Inflammatory macrophage treated with lipopolysaccharide for 4 hours (primary cell): ENCODE measurements at places on chromosomes 13 and 19.

DNA sequence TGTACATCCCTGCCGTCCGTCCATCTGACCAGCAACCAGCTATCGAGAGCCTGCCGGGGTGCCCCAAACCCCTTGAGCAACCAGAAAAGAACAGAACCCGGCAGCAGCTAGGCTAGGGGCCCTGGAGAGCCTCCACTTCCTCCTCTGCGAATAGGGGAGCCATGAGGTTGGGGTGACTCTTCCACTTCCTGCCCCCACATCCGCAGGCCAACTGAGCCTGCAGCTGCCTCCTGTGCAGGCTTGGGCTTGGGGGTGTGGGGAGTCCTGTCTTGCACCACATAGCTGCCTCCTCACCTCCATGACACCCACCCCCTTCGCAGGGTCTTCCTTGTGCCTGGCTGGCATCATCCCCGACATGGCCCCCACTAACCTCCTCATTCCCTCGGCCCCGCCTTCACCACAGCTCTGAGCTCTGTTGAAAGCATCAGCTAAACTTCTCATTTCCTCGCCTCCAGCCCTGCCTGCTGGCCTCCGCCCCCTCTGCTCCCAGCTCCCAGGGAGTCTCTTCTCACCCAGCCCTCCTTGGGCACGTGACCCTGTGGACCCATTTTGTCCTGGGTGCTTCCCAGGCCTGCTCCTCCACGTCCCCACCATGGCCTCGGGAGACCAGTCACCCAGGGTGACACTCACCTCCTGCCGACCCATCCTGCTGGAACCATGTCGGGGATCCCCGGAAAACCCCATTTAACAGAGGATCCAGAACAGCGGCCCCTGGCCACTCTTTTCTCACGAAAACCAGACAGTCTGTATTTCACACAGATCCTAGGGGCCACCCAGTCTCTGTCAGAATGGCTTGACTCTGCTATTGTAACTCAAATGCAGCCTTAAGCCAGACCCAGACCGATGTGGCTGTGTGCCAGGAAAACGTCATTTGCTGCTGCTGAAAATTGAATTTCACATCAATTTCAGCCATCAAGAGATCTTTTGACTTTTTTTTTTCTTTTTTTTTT lies 50.4 kb downstream of the MYO9B start:
- DNase-seq = peak; percentile 94

GRCh38 chr13:76741046-76741445 lies 145.2 kb downstream of the KCTD12 start:
- peak; percentile 52 for DNase-seq

- no peak for DNase-seq
These were observed 146.4 kb upstream of the RFC3 start for GRCh38 chr13:33671560-33671959.

GRCh38 chr19:16018106-16018755 lies 58.1 kb upstream of the TPM4 start:
- no peak for DNase-seq

DNA sequence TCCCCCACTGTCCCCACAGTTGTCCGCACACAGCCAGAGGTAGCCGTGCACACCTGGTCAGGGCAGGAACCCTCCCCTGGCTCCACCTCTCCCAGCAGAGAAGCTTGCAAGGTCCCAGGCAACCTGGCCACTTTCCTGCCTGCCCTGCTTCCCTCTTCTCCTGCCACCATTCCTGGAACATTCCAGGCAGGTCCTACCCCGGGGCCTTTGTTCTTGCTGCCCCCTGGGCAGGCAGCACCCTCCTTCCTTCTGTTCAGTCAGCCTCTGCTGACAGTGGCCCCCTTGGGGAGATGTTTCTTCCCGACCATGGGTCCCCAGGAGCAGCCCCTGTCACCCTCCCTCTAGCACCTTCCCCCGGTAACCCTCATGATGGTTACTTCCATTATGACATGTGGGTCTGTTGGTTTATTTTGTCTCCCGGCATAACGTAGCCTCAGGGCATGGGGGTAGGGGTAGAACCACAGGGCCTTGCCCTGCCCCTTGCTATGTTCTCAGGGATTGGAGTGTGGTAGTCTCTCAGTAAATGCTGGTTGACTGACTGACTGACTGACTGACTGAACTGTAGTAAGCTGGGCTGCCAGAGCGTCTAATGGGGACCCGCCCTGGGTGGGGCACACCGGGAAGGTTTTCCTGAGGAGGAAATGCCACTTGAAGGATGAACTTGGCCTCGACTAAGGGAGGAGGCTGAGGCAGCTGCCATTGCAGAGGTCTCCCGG lies 10.8 kb downstream of the PAK4 start:
- no peak for DNase-seq

GRCh38 chr19:2216361-2217225 lies 19.5 kb downstream of the PLEKHJ1 start:
- DNase-seq = no peak

- no peak for DNase-seq
These were observed 1.6 kb downstream of the REEP6 start for GRCh38 chr19:1492474-1493006.

DNA sequence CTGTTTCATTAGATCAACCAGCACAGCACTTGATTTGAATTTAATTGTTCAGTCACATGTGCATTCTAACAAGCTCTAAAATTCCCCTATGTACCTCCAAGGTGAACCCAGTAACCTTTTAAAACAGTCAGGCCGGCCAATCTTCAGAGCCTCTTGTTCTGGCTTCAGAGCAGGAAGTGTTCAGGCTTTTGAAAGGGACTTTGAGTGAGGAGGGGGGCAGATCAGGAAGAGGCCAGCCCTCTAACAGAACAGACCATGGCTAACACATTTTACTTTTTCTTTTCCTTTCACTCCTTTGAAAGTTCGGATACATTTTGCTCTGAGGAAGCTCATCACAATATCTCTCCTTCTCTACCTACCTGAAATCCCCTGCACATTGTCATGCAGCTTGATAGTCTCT lies 390.3 kb downstream of the TBC1D4 start:
- no peak for DNase-seq

- no peak for DNase-seq
These were observed 8.7 kb upstream of the SPC24 start for GRCh38 chr19:11164296-11164695.

GRCh38 chr19:7904074-7905020 lies 670 bp downstream of the MAP2K7 start:
- peak; percentile 34 for DNase-seq

- no peak for DNase-seq
These were observed 58.4 kb downstream of the SPRYD7 start for GRCh38 chr13:49877629-49878218.

GRCh38 chr13:89097994-89098393 lies 1426.8 kb downstream of the SLITRK5 start:
- DNase-seq = peak; percentile 17

DNA sequence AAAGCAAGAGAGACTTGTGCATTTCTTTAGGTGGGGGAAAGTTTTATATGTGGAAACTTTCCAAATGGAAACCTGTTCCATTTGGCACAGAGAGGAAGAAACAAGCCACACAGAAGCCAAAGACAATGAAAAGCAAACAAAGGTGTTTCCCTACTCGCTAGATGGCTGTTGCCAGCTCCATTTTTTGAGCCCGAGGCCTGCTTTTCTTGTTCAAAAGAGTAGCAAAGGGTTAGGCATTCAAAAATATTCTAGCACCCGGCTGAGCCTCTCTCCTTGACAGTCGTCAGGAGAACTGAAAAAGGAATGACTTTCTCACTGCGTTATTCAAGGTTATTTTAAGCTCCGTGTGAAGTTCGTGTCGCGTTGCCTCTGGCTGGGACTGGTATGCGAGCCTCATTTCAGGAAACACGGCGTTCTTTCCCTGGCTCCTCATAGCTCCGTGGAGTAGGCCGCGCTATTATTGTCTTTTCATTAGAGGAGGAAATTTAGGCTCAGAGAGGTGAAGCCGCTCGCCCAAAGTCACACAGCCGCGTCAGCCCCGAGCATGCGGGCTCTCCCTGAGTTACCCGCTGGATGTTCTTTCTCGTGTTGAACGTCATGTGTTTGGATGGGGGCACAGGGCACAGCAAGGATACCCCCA lies 7.6 kb downstream of the TRPM4 start:
- DNase-seq = no peak

DNA sequence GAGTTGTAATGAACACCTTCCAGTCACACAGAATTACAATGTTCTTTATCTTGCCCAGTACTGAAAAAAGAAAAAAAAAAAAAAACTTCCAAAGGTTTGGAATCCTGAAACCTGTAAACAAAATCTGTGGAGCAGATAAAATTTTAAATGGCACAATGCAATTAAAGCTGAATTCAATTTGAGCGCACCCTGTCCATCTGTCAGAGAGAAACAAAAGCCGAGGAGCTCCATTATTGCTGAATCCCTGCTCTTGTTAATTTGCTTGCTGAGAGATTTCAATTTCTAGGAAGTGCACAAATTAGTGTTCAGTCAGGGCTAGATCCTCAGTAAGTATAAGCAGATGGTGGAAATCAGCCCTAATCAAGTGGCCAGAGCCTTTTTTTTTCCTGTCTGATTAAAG lies 65.2 kb downstream of the DACH1 start:
- no peak for DNase-seq

DNA sequence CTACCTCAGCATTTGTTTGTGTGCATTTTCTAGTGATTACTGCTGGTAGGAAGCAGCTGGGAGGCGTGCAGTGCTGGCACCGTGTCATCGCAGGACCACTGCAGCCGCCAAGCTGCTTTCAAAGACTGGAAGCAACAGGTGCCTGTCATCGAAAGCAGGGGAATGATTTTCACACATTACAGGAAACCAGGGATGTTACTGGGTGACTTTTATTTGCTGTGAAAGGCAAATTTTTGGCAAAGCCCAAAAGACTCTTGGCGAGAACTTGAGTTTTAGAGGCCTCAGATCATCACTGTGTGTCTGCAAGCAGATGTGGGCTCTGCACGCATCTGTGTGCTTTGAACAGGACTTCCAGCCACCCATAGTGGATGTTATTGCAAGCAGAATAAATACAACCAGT lies 176.4 kb downstream of the FLT1 start:
- DNase-seq = no peak

DNA sequence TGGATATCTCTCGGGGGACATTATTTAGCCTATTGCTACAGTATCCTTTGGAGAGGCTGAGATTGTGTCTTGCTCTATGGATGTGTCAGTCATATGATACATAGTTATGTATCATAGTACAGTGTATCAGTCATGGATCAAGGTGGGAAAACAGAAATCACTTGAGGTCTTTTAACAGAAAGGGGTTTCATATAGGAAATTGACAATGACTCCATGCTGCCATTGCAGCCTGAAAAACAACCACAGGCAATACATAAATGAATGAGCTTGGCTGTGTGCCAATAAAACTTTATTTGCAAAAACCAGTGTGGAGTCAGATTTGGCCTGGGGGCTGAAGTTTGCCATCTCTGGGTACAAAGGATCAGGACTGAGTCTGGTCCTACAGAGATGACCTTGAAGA lies 35.4 kb downstream of the COLGALT1 start:
- DNase-seq = no peak

DNA sequence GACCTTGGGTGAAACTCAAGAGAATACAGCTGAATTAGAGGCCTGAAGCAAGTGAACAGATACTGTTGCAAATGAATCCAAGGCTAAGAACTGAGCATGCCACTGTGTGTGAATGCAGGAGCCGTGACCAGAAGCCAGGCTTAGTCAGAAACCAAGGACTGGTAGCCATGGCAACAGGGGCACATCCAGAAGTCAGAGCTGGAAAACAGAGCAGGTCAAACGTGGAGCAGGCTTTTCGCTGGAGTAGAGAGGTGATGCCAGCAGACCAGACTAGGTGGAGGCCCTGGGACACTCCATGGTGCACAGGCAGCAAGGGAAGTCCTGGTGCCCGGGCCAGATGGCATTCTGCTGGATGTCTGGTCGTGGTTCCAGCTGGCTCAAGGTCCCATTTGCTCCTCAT lies 564.1 kb downstream of the PCDH9 start:
- DNase-seq = no peak

- DNase-seq = no peak
These were observed 8.7 kb downstream of the LRCH1 start for GRCh38 chr13:46561691-46562090.

GRCh38 chr19:34712395-34713261 lies 21.4 kb upstream of the ZNF181 start:
- DNase-seq = peak; percentile 66

DNA sequence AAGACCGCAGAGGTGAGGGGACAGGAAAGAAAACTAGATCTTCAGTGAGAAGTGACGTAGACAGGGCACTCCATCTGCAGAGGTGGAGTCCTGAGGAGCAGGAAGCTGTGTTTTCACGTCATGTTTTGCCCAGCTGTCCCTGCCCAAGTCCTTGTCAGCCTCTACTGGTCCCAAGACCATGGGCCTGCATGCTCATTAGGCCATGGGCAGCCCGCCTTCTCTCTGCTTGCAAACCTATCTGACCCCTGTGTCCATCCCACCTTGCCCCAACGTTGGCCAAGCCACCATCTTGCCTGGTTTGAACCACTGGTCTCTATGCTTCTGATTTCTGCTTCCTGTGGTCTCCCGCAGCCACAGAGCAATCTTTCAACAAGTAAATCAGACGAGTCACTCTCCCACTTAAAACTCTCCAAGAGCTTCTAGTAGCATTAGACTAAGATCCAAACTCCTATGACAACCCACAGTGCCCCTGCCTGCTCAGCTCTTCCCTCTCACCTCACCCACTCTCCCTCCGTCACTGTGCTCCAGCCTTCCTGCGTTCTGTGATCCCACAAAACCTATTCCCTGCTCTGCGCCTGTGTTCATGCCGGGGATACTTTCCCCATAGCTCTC lies 18.6 kb upstream of the CCNE1 start:
- no peak for DNase-seq

DNA sequence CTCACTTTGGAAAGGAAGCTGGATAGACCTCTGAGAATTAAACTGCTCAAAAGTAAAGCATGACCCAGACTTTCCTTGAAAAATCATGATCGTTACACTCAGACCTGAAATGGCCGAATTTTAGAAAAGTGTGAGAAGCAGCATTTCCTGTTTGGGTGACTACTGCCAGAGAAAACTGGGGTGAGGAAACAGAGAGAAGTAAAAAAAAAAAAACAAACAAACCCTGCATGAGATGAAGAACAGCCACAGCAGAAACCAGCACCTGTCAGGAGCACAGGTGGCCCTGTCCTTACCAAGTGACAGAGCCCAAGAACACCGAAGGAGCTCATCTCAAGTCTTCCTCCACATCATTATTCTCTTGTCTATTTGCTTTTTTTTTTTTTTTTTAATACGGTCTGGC lies 12.0 kb upstream of the ADPRHL1 start:
- DNase-seq = no peak

GRCh38 chr19:547836-548720 lies 4.2 kb downstream of the GZMM start:
- DNase-seq = no peak

DNA sequence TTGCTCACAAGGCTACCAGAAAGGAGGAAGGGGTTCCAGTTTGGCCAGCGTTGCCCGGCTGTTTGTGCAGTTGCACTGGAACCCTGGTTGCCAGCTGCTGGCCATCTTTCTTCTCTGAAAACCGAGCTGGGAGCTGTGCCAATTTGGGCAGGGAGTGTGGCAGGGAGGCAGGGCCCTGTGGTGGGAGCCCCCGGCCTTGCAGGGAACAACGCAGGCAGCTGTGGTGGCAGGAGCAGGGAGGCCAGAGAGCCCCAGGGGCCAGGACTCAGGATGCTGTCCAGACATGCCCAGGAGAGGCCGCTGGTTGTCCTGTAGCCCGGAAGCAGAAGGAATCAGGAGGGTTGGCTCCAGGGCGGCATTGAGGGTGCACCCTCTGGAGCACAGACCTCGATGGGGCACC lies 4.8 kb downstream of the KMT5C start:
- no peak for DNase-seq
